Omental fat pad (tissue), 4 donors: ENCODE measurements at places on chromosomes 2 and 18.

GRCh38 chr2:10720947-10721395 is 459 bp upstream of the ATP6V1C2 start:
- DNase-seq: no peak

DNA sequence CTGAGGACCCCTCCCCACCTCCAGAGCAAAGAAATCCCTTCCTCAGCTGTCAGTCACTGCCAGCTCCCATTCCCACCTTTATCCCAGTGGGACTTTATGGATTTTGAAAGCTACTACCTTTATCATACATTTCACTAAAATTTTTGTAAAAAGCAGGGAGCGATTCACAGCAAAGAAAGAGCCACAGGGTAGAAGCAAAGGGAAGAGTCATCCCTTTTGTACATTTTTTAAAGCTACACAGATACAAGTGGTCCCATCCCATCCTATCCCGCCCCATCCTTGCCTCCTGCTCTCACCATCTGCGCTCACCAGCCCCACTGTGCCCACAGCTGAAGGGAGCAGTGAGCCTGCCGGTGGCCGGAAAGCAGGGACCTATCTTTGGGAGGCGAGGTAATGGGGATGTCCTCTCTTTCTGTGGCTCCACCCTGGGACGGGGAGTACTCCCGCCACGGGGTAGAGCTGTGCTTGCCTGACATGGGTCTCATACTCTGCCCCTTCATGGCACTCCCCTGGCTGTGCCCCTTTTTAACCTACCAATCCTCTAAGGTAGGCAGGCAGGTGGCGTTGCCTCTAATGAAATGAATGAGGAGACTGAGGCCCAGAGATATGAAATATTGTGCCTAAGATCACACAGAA is 13.2 kb downstream of the SH2D6 start:
- DNase-seq: no peak

DNA sequence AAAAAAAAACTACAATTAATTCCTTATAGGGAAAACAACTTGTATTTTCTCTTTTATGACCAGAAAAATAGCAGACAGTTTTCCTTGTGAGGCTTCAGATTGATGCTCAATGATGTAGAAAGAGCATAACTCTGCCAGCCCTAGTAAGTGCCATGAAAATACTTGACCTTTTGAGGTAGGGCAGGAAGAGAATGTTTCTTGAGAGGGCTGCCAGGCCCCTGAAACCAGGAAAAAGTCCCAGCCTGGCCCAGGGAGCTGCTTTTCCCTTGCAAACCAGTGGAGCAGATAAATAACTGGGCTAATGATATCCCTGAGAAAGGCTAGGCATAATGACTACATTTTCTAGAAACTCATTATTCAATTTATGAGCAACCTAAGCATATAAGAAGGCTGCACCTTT is 126.8 kb downstream of the SLC8A1 start:
- no peak for DNase-seq

- no peak for DNase-seq
Measured at GRCh38 chr2:129754831-129755230, 224.6 kb upstream of the RAB6C start.

GRCh38 chr2:86037795-86038192 is 67.9 kb downstream of the POLR1A start:
- DNase-seq: peak; percentile 23

GRCh38 chr2:40653829-40654228 is 201.9 kb upstream of the SLC8A1 start:
- DNase-seq: no peak

GRCh38 chr18:13265911-13266217 is 47.3 kb downstream of the LDLRAD4 start:
- no peak for DNase-seq

DNA sequence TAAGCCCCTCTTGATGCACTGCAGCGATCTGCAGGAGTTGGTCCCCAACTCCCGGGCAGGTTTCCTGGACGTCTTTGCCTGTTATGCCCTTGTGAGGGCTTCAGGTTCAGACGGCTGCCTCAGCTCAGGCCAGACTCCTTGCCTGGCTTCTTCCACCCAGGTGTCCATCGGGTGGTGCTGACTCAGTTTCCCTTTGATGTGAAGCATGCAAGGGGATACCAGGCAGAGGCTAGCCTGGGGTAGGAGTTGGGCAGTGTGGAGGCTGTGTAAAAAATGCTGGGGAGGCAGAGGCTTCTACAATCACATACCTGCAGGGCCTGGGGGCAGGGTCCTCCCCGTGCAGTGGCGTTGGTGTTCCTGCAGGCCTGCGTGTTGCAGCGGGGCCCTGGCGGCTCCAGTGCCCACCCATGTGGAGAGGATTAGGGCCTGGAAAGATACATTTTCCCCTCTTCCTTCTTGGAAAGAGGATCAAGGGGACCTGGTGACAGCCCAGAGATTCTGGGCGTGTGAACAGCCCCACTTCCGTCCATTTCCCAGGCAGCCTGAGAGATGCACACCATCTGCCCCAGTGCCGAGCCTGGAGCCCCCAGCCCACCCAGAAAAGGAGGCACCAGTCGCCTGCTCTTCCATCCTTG is 338.3 kb downstream of the DYSF start:
- DNase-seq: no peak

DNA sequence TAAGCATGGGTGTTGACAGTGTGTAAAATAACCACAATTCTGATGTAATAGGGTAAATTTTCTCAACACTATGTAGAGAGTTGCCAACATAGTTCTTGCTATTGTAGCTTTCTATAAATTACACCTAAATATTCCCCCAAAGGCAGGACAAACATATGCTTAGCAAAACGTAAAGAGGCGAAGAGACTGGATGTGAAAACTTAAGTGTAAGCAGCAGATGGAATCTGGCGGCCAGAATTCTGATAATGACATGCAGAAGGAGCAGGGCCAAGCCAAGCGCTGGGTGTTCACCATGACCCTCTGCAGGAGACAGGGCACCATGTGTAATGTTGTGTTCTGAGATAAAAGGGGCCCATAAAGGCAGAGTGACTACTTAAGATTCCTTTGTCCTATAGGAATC is 105.2 kb upstream of the ZNF521 start:
- no peak for DNase-seq

GRCh38 chr18:59570101-59570775 is 127.0 kb downstream of the CCBE1 start:
- DNase-seq: no peak

GRCh38 chr18:23105581-23106219 is 29.6 kb upstream of the CABLES1 start:
- no peak for DNase-seq

GRCh38 chr2:230828272-230828961 is 36.3 kb upstream of the ITM2C start:
- DNase-seq: no peak

DNA sequence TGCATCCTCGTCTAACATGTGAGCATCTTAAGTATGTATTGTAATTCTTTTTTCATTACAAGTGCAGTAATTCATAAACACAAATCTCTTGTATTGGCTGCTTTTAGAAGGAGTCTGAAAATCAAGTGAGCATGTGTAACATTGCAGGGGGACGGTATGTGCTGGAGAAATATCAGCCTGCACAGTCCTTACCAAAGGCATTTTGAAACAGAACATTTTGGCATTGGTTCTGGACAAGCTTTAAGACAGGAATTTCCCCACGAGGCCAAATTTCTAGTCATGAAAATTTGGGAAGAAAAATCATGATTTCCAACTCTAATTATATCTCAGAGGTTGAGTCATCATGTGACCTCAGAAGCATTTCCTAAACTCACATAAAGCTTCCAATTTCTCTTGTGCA is 24.7 kb upstream of the NRP2 start:
- DNase-seq: no peak

- no peak for DNase-seq
Measured at GRCh38 chr2:175017618-175018414, 12.6 kb upstream of the CHN1 start.

- DNase-seq: no peak
Measured at GRCh38 chr2:97994476-97994875, 1.3 kb downstream of the TMEM131 start.

DNA sequence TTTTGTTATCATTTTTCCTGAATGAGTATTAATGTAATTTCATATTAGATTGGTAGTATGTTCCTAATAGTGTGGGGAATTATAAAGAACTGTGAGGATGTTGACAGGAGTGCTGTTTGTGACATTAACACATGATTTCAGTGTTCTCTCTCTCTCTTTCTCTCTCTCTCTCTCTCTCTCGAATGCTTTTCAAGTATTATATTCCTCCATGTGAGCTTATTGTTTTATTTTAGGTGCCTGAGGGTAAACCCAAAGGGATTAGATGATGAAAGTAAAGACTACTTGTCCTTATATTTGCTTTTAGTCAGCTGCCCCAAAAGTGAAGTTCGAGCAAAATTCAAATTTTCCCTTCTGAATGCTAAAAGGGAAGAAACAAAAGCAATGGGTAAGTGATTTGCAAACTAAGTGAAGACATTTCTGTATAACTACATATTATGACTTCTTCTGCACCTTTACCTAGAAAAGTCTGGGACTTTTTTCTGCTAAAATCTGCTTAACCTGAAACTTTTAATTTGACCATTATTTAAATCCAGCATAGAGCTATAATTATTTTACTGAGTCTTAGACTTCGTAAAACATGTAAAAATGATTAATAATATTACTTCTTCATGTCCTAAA is 49.2 kb downstream of the SPOPL start:
- no peak for DNase-seq

- no peak for DNase-seq
Measured at GRCh38 chr2:119659601-119660342, 19.2 kb upstream of the TMEM177 start.

- DNase-seq: no peak
Measured at GRCh38 chr18:8538935-8539334, 70.3 kb upstream of the RAB12 start.
